ENCODE measurements at places on chromosomes 4 and X.

DNA sequence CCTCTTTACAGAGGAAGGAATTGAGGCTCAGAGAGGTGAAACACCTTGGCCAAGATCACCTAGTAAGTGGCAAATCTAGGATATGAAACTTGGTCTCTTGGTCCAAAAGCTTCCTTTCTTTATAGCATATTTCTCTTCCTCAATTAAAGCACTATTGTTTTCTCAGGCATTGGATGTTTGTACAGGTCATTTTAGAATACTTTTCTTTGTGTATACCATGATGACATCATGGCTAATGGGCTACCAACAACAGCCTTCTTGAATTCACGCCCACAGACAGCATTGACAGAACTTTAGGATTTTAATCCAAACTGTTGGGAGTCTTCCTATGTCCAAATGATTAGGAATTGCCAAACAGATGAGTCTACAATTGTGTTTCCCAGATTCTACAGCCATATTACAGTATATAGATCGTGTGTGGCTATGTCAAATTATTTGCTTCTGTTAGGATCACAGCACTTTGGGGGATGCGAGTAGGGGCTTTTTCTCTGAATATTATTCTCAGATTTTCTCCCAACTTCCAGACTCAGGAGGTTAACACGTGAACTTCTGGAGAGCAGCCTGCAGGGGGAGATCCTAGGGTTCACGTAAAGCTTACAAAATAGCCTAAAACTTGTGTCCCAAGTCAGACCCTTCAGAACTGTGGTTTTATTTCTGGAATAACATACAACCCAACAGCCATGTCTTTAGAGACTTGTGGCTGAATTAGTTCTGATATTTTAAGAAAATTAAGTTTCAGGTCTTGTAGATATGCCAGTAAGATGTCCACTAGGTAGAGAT lies 191.8 kb downstream of the SHROOM3 start:
- no peak for DNase-seq

- DNase-seq = no peak
Observed at GRCh38 chr4:138307319-138307718, 65.2 kb upstream of the SLC7A11 start.

DNA sequence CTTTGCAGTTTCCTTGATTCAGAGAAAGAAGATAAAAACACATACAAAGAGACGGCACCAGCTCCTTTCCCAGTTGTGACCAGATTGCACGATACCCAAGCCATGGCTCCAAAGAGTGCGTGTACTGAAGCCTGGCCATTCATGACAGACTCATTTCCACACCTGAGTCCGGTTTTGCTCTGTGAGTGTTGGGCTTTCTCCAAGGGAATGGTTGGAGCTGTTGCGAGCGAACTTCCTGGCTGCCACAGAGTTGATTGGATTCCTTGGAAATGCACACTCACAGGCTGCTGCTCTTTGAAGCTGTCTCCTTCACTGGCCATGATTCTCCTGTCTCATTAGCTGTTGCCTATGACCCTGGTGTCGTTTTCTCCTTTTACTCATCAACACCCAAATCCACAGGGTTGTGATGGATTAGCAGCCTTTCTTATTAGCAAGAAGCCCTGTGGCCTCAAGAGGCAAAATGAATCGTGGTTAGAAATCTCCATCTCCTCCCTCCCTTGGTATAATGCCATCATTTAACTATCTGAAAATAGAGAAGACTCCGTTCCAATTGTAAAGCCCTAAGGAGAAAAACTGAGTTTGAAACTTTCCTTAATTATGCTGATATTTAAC lies 43.9 kb upstream of the BBS12 start:
- no peak for DNase-seq

DNA sequence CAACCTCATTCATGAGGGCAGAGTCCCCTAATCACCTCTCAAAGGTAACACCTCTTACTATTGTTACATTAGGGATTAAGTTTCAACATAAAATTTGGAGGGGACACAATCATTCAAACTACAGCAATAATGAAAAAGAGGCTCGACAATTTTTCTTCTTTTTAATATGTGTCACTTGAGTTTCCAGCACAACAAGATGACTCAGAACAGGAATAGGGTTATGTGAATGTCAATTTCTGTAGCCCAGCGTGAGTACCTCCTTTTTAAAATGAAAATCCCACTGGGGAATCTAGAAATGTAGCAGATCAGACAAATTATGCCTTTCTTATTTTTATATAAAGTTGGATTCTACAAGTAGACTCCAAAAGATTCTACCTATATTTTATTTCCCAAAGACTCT lies 83.7 kb downstream of the ZNF330 start:
- no peak for DNase-seq

DNA sequence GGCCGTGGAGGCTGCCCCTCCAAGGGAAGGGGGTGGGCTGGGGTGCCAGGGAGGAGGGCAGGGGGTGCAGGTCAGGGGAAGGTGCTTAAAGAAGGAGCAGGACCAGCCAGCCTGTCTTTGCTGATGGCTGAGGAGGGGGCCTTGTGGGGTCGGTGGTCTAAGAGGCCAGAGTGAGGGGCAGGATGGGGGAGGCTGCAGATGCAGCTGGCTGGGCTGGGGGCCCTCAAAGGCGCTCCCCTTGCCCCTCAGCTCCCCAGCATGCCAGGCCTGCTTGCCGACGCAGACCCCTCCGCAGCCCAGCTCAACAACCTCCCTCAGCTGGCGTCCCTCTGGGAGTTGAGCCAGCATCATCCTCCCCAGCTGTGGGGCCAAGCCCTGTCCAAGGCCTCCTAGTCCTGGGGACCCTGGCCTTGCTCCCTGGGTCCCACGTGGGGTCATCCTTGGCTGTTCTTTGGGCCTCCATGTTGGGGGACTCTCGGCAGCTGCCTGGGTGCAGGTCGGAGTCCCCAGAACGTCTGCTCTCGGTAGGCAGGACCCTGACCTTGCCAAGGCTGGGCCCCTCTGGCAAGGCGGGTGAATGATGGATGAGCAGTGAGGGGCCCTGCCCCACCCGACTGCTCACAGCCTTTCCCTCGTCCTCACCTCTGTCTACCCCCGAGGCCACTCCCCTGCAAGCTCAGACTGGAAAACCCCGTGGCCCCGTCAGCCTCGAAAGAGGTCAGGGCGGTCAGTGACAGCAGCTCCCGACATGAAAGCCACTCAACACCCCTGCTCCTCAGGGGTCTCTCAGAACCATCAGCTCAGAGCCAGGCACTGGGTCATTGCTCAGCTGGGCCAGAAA lies 119.4 kb downstream of the FAM53A start:
- DNase-seq = no peak

DNA sequence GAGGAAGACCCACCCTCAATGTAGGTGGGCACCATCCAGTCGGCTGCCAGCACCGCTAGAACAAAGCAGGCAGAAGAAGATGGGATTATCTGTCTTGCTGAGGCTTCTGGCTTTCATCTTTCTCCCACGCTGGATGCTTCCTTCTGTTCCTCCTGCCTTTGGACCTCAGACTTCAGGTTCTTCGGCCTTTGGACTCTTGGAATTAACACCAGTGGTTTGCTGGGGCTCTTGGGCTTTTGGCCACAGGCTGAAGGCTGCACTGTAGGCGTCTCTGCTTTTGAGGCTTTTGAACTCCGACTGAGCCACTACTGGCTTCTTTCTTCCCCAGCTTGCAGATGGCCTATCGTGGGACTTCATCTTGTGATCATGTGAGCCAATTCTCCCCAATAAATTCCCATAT lies 55.1 kb downstream of the PDLIM5 start:
- DNase-seq = no peak

Data from stimulated activated CD4-positive, alpha-beta T cell treated with anti-CD3 and anti-CD28 coated beads, Interleukin-15, amount 100 ng/mL, for 48 hours (primary cell).